ENCODE measurements at places on chromosomes 3 and 15. TPM values are rescaled to one million over a fixed set of nuclear protein-coding genes. Genes with fewer than 3 reads are reported as not detected.

RTP3 gene
- not detected for total RNA-seq

ZNF502 gene
- total RNA-seq: 4.1 TPM

ZBTB47 gene
- 14.5 TPM for total RNA-seq

ALDH1A2 gene
- total RNA-seq: 34.9 TPM

DNA sequence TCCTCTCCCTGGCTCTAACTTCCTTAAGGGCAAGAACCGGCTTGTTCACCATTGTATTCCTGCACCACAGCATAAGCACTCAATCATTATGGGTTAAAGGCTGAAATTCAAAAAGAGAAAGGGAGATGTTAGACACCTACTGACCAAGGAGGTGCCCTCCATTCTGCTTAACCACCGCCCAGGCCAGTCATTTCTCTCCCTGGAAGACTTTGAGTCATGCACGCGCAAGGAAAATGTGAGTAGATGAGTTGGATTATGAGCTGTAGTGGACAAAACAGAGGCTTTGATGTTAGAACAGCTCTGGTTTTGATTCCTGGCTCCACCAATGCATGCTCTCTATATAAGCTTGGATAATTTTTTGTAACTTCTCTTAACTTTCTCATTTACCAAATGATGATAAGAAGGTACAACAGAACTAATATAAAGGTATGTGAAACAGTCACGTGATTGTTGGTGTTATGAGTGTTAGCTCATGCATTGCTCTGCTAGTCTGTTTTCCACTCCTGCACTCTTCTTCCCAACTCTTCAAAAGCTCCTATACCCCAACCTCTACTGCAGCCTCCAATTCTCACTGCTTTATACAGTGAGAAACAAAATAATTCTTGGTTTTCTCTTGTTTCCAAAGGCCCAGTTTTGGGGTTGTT lies 148.4 kb upstream of the ATP11B start:
- H3K27ac ChIP-seq: no peak overlapping the region
- H3K4me3 ChIP-seq: no peak overlapping the region
- H3K36me3 ChIP-seq: no peaks in the 10 kb centered on the region
- no peaks in the 10 kb centered on the region for H3K27me3 ChIP-seq
- H3K4me1 ChIP-seq: no peaks in the 10 kb centered on the region

GRCh38 chr3:112822064-112823055 lies 24.3 kb downstream of the CD200R1L start:
- H3K4me1 ChIP-seq: no peaks in the 10 kb centered on the region
- H3K36me3 ChIP-seq: no peaks in the 10 kb centered on the region
- DNase-seq: no peak
- peaks cover 4% of the 10 kb centered on the region for H3K27me3 ChIP-seq
- H3K27ac ChIP-seq: no peak overlapping the region

GRCh38 chr3:10198761-10199649 lies 34.3 kb downstream of the IRAK2 start:
- peak overlapping the region; percentile 49 for H3K27ac ChIP-seq
- no peak overlapping the region for H3K4me3 ChIP-seq
- peaks cover 2% of the 10 kb centered on the region for H3K36me3 ChIP-seq
- H3K27me3 ChIP-seq: no peaks in the 10 kb centered on the region
- peaks cover 34% of the 10 kb centered on the region for H3K4me1 ChIP-seq

DNA sequence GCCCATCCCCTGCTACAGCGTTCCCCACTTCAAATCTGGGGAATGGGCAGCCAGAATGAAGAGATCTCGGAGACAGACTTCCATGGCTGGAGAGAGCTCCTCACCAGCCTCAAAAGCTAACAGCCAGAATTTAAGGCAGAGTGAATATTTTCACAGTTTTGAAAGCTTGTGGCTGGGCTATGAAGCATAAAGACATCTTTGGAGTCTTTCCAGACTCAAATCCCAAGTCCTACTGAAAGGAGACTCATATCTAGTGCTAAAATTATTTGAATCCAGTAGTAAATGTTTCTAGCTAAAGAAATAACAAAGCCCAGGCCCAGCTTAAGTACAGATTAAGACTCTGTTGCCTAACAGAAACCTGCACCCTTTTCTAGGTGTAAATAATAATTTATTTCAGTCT lies 628.4 kb upstream of the ALCAM start:
- no peaks in the 10 kb centered on the region for H3K27me3 ChIP-seq
- H3K36me3 ChIP-seq: no peaks in the 10 kb centered on the region
- no peak overlapping the region for H3K4me3 ChIP-seq
- no peaks in the 10 kb centered on the region for H3K4me1 ChIP-seq
- H3K27ac ChIP-seq: no peak overlapping the region
- no peak for DNase-seq

Data from endothelial cell of umbilical vein (primary cell).